ENCODE measurements at places on chromosomes 5 and 9. TPM values are rescaled to one million over a fixed set of nuclear protein-coding genes. Genes with fewer than 3 reads are reported as not detected.

Gene ANKDD1B
- 0.23 TPM for total RNA-seq

Gene ADAMTS16
- not detected for total RNA-seq

Gene MBLAC2
- 6.0 TPM for total RNA-seq

Gene TNFSF15
- total RNA-seq: 0.64 TPM

Gene GABRA1
- not detected for total RNA-seq

Gene CEP78
- 33.2 TPM for total RNA-seq

Gene PCDHGB2
- 1.0 TPM for total RNA-seq

Gene MELK
- total RNA-seq: 52.6 TPM

Gene CMYA5
- total RNA-seq: 0.30 TPM

Gene PCDHGB4
- total RNA-seq: 0.23 TPM

Data from T-helper 2 cell treated with Interferon-gamma antibody and Interleukin-4, amounts not matched to agents 100 ng/mL and 5 ng/mL, for 36 hours (primary cell).